ENCODE measurements at places on chromosomes 5 and 9. TPM values are rescaled to one million over a fixed set of nuclear protein-coding genes. Genes with fewer than 3 reads are reported as not detected.

DNA sequence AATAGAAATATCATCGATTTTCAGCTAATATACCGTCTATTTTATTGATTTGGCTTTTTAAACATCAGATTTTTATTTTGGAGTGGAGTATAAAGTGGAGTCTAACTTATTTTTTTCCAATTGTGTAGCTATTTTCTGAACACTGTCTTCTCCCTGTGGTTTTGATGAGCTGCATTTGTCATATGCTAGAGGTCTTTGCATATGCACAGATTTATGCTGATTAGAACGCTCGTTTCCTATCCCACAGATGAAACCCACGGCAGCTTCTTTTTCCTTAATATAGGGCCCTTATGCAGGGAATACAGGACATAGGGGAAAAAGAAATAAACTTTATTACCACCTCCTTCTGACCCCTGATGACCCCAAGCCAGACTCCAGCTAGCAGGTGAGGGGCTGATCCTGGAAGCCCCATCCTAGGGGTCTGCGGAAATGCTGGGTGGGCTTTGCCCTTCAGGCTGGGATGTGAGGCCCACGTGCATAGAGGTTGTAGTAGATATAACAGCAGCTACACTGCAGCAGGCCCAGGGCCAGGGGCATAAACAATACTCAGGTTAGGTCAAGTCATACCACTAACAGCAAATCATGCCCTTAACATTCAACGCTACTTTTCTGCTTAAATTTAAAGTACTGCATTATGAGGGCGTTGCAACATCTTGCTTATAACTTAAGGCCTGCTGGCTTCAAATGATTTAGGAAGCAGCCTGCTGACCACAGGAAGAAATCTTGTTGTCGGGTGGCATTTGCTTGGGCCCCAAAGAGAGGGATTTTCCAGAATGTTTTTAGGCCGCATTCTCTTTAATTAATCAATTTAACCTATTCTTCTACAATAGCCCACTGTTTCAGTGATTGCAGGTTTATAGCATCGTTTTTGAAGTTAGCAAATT, 28.5 kb downstream of the MVB12B start:
- DNase-seq: no peak

DNA sequence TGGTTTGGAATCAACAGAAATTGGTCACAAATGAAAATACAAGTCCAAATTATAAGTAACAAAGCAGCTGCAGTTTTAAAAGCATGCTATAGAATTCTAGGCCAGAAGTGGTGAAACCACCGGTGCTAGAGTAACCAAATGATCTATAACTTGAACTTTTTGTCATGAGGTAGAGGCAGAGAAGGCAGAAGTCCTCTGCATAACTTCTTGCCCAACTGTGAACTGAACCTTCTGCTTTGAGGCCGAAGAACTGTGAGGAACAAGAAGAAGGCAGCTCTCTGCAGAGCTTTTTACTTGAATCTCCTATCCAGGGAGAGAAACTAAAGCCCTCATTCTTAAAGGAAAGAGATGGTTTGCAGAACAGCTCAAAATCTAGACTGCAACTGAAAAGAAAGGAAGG, 36.2 kb upstream of the TENT2 start:
- DNase-seq: no peak

DNA sequence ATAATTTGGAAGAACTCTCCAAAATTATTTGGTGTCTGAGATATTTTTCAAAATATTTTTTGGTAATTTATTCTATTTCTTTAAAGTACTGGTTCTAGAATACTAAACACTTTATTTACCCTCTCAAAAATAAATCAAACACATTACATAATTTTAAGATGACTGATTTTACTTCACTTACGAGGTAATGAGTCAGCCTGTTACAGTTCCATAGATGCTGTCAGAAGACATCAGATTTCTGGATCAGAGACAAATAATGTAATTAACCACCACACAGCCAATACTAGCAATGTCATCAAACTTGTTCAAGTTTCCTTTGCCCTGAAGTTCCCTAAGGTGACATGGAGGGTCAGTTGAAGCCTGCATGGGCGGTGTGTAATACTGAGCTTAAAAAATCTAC, 106.1 kb upstream of the CDH9 start:
- no peak for DNase-seq

- DNase-seq: no peak
Observed at GRCh38 chr9:18526685-18527084, 52.7 kb downstream of the ADAMTSL1 start.

GRCh38 chr9:129828051-129828450, 4.1 kb upstream of the TOR1A start:
- DNase-seq: no peak

- no peak for DNase-seq
Observed at GRCh38 chr5:56612759-56613158, 202.6 kb upstream of the MAP3K1 start.

GRCh38 chr9:128162215-128163026, 2.4 kb downstream of the BBLN start:
- DNase-seq: no peak

- DNase-seq: no peak
Observed at GRCh38 chr9:68876681-68877080, 137.2 kb downstream of the PRKACG start.

The ADAMTS2 gene
- total RNA-seq: not detected

The FNIP1 gene
- 20.0 TPM for total RNA-seq
